ENCODE measurements at places on chromosomes 11 and 22.

DNA sequence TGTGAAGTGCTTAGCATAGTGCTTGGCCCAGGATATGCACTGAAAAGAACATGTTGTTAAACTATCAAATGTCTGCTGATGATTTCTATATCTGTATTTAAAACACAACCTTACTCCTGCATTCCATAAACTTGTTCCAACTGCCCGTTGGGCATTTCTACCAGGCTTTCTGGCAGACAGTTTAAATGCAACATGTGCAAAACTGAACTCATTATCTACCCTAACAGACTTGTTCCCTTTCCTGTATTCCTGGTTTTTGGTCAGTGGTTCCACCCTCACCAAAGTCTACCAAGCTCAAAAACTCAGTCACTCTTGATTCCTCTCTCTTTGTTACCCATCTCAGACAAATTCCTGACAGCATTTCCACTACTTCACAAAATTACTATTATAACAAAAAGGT lies 6.5 kb upstream of the RAB38 start:
- no peak for DNase-seq

- DNase-seq = peak; percentile 56
Measured at GRCh38 chr11:96267496-96268032, 75.4 kb downstream of the MAML2 start.

- no peak for DNase-seq
Measured at GRCh38 chr11:110454609-110455008, 24.9 kb downstream of the FDX1 start.

DNA sequence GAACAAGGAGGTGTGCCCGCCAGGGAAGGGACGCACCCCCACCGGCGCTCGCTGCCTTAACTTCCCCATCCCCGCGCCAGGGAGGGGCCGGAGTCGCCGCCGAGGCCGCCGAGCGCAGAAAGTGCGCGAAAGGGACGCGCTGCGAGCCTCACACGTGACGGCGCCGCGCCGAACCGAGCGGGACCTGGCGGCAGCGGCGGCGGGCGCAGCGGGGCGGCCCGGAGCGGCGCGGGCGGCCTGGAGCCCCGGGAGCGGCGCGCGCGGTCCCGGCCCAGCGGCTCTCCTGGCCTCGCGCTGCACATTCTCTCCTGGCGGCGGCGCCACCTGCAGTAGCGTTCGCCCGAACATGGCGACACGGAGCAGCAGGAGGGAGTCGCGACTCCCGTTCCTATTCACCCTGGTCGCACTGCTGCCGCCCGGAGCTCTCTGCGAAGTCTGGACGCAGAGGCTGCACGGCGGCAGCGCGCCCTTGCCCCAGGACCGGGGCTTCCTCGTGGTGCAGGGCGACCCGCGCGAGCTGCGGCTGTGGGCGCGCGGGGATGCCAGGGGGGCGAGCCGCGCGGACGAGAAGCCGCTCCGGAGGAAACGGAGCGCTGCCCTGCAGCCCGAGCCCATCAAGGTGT lies at the start of gene SORL1:
SORL1 (plus strand) TSS at position 329 of the 623 bp plus-strand sequence; CDS start at position 347, 18 bp downstream.
- DNase-seq = peak; percentile 75
